ENCODE measurements at places on chromosomes 4 and X.

GRCh38 chrX:46279214-46279924 is 265.9 kb downstream of the ZNF674 start:
- DNase-seq = no peak

GRCh38 chrX:31245714-31246113 is 173.9 kb upstream of the FTHL17 start:
- DNase-seq = no peak

DNA sequence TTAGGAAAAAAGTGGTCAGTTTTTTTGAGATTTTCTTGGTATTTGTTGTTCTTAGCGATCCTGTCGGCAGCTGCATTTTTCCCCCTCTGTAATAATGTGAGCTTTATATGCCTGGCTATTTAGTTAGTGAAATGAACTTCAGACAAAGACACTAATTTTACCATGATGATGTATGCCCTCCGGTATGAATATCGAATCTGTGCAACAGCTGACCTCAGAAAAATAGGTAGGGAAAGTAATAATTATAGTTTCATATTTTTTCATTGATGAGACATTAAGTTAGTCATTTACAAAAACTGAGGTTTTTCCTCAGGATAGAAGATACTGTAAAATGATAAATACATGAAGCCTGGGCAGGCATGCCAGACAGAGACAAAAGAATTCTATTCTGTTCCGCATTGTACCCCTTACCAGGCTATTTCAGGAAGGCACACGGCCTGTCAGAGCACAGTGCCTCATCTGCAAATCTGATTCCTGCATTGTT is 155.8 kb downstream of the SHROOM3 start:
- DNase-seq = no peak

DNA sequence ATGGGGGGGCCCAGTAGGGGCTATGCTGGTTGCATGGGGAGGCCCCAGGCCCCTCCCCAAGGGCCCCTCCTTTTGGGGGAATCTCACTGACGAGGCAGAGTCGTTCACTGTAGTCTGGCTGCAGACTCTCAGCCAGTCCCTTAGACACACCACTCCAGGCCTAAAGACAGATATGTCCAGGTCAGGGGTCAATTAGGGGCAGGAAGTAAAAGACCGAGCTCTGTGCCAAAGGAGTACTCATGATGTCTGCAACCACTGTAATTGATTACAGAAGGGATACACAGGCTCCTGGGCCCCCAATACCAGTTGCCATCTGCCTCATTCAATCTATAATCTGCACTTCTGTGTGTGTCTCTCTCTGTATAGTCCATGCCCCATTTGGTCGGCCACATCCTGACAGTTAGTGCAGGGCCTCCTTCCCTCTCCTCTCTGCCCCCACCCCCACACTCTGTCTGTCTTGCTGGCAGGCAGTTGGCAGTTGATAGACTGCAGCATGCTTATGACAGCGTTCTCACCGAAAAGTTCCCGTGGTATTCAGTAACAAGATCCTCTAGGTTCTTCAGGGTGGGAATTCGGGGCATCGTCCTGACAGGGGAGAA is 1.3 kb upstream of the CXorf65 start:
- peak; percentile 41 for DNase-seq

DNA sequence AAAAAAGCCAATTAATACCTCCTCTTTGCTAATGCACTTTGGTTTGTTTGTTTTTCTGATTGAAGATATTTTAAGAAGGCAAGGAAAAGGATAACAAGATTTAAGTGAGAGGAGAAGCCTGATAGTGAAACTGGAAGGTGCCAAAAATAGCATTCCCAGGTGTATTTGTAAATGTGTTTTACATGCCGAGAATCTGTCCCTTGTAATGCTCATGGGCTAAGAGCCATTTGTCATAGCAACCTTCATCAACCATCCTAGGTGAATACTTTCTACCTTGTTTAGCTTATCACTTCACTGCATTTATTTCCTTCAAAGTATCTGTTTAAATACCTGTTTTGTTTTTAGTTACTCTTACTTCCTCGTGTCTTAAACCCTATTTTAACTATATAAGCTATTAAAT is 127.8 kb downstream of the KCTD8 start:
- no peak for DNase-seq

DNA sequence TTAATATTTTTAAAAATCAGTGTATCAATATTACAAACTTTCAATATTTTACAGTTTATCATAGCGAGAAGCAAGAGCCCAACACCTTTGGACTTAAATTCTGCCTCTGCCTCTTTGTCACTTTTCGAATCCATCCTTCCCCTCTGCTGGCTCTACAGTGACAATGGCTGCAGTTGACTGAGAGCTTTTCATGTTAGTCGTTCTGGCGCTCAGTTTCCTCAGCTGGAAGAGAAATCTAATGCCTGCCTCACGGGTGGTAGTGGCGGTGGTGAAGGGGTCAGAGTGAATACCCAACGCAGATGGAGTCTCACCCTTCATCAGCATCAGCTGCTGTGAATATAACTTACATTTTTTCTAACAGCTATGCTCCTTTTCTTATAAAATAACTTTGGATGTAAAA is 144.8 kb downstream of the NWD2 start:
- DNase-seq = no peak

GRCh38 chr4:57287687-57288604 is 177.8 kb upstream of the IGFBP7 start:
- DNase-seq = no peak

GRCh38 chrX:68723491-68724155 is 76.2 kb downstream of the STARD8 start:
- DNase-seq = no peak

GRCh38 chrX:129721870-129722269 is 16.9 kb upstream of the XPNPEP2 start:
- no peak for DNase-seq

GRCh38 chr4:69377562-69377961 is 97.3 kb downstream of the UGT2B28 start:
- no peak for DNase-seq

DNA sequence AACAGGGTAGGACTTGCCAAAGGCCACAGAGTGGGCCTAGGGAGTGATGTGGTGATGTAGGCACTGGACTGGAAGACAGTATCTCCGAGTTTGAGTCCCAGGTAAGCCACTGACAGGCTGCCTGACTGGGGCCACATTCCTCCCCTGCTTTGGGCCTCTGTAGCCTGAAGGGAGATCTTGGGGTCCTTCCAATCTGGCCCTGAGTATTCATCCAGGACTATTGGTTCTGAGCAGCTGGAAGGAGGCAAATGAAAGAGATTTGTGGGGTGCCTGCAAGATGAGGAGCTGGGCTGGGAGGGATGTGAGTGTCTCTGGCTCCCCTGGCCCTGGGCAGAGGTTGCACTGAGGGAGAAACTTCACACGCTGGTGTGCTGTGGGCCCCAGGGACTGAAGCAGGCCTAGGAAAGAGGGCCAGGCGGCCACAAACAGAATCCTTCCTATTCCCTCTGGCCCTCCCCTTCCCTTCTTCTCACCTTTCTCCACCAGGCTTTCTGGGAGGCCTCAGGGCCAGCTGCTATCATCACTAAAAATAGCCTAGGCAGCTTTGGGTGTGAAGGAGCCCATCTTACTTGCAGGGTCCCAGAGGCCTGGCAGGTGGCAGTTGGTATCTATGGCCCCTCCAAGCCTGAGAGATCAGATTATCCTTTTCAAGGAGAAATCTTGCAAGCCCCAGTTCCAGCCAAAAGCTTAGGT is 70.1 kb downstream of the PJA1 start:
- no peak for DNase-seq

- peak; percentile 37 for DNase-seq
Measured at GRCh38 chrX:78708262-78708661, 39.3 kb upstream of the LPAR4 start.

GRCh38 chr4:38495446-38495845 is 168.6 kb upstream of the KLF3 start:
- no peak for DNase-seq

GRCh38 chrX:116379854-116380253 is 56.6 kb upstream of the SLC6A14 start:
- DNase-seq = peak; percentile 33

GRCh38 chr4:82561786-82562563 is at the start of gene TMEM150C:
Gene TMEM150C, minus strand, starts transcription at chr4:82561988. Its CDS starts 57,331 bp downstream, at chr4:82504657.
- peak; percentile 37 for DNase-seq

All from femur (tissue), 1 donor.